Glomerular endothelial cell (primary cell): ENCODE measurements at places on chromosomes 5 and 9.

DNA sequence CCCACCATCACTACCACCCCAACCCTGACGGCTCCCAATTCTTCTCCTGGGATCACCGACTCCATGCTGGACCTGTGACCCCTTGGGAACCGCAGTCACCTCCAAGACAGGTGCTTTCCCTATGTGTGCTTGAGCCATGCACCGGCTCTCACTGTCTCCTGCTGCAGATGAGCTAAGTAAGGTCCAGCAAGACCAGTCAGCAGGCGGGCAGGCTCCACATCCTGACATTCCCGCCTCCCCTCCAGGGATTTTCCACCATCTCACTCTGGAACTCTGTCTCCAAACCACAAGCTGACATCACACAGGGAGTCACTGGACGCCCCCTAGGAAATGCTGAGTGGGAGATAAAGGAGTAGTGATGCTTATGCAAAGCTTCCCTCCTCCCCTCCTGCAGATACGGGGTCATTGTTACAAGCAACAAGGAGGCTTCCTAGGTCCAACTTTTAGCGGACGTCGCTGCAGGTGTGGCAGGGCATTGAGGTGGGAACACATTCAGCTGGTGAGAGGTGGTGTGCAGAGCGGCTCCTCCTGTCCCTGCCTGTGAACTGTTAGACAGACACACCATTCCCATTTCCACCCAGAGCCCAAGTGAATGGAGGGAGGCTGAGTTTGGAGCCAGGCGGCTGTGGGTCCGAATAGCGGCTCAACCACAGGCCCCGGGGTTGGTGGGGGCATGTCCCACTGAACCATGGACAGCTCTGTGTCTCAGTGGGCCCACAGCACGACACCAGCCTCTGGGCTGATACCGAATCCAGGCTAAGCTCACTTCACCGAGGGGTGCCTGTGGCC, 129.2 kb upstream of the PHYKPL start:
- no peak for DNase-seq

- no peak for DNase-seq
These were observed 24.0 kb downstream of the NNT start for GRCh38 chr5:43627028-43627427.

DNA sequence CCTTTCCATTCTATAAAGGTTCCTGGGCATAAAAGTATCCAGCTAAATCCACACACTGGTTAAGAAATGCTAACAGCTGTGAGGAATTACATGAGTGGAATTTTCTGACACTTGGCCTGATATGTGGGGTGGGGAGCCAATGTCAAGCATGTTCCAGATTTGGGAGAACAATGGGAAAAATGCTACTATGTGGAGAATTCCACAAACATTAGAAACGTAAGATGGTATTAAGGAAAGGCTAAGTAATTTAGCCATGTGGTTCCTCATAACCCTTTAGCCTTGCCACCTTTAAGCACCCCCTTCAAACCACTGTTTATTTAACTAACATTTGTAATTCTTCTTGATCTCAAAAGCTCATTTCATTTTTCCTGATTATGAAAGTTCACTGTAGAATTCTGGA, 149.2 kb downstream of the GNA14 start:
- no peak for DNase-seq

DNA sequence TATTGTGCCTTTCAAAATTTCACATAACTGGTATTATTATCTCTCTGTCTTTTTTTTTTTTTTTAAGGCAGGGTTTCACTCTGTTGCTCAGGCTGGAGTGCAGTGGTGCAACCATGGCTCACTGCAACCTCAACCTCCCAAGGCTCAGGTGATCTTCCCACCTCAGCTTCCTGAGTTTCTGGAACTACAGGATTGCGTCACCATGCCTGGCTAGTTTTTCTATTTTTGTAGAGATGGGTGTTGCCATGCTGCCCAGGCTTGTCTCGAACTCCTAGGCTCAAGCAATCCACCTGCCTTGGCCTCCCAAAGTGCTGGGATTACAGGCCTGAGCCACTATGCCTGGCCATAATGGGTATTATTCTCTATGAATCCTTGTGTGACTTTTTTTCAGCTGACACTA, 402.3 kb upstream of the SMARCA2 start:
- DNase-seq, result no peak

- no peak for DNase-seq
These were observed 77.0 kb upstream of the PITX1 start for GRCh38 chr5:135110785-135111596.
